Daoy (cell line): ENCODE measurements at places on chromosomes 2 and 18. TPM values are rescaled to one million over a fixed set of nuclear protein-coding genes. Genes with fewer than 3 reads are reported as not detected.

ALS2 gene
- 25.2 and 27.5 TPM in 2 replicates for total RNA-seq

BOLL gene
- total RNA-seq: not detected in 2 replicates

PPP1R1C gene
- 1.7 and 1.9 TPM in 2 replicates for total RNA-seq

- DNase-seq: no peak
Measured at GRCh38 chr2:207086136-207086535, 79.6 kb downstream of the KLF7 start.

DNA sequence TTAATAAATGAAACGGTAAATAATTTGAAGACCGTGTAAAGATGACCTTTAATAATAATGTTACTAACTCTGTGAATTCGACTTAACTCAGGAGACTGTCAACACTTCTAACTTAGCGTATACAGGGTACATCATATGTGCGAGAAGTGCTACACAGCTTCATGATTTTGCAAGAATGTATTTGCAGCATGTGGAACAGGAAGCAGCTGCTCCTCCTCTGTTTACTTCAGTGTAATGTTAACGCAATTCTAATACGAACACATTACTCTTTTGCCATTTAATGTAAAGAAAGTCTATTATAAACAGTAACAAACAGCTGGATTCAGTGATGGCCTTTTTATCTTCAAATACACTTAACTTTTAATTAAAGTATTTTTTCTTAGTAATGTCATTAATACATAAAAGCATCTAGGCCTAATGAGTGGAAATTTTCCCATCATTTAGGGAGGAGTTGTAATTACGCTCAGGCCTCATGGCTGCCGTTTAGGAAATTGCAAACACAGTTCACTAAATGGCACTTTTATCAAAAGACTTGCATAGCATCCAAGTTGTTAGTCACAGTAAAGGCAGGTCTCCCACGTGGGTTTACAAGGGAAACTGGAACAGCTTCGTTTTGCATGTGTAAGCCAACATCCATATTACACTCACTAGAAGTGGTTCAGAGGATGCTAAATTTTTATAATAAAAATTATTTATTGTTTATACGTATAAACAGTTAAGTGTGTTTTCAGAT lies 635.7 kb downstream of the FBXO15 start:
- peak; percentile 49 for DNase-seq

- no peak for DNase-seq
Measured at GRCh38 chr2:236637686-236638569, 68.3 kb downstream of the ACKR3 start.

DNA sequence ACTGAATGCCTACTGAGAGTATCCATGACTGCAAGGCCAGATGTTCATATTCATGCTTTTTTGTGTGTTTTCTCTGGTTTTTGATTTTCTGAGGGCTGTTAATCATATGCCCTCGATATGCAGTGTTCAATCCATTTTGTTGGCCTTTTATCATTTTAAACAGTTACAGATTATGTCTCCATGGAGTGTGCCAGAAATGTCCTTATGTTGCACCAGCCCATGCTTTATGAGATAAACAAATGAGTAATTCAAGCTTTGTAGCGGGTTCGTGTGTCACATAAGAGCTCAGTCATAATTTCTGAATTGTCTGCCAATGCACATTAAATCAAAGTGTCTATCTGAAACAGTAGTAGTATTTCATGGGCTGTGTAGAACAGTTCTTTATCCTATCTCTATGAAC lies 583.0 kb downstream of the THSD7B start:
- no peak for DNase-seq

DNA sequence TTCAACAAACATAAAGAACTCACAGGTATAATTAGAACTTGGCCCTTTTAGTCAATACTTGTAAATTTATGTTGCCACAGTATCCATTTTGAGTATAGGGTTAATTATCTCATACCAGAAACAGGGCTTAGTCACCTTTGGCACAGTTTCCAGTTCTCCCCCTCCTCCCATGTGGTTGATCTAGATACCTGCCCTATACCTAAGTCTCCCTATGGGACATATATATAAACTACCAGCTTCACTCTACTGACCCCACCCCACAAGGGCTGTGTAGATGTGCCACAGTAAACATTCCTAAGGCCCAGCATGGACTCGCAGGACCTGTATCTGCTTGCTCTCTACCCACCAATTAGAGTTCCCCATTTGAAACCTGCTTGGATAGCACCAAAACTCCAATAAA lies 371.7 kb upstream of the RND3 start:
- no peak for DNase-seq

GRCh38 chr2:202488671-202489070 lies 112.5 kb downstream of the BMPR2 start:
- DNase-seq: no peak

- no peak for DNase-seq
Measured at GRCh38 chr18:64983497-64984238, 767.1 kb upstream of the CDH7 start.
